ENCODE measurements at places on chromosomes 2 and 18.

DNA sequence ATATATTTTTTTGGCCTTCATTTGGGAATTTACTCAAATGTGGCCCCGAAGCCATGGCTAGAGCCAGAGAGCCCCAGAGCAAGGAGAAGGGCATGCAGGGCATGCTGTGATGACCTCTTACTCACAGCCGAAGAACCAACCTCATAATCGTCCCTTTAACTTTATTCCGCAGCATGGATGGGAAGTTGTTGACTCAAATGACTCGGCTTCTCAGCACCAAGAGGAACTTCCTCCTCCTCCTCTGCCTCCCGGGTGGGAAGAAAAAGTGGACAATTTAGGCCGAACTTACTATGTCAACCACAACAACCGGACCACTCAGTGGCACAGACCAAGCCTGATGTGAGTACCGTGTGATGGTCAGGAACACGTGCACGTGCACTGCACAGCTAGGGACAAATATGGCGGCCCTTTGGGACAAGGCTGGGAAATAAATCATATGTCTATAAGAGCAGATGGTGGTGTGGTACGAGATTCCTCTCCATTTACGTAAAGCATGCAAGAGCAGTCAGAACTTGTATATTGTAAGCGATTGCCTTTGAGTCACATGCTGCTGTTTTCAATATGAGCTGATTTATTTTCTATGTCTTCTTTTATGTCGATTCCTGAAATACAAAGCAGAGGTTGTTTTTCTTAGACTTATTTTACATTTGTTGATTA, 280.9 kb downstream of the NEDD4L start:
- H3K4me1 ChIP-seq = no peaks in the 10 kb centered on the region
- no peak overlapping the region for H3K27ac ChIP-seq
- no peaks in the 10 kb centered on the region for H3K27me3 ChIP-seq
- no peak overlapping the region for H3K4me3 ChIP-seq
- H3K36me3 ChIP-seq = no peaks in the 10 kb centered on the region
- DNase-seq = no peak

DNA sequence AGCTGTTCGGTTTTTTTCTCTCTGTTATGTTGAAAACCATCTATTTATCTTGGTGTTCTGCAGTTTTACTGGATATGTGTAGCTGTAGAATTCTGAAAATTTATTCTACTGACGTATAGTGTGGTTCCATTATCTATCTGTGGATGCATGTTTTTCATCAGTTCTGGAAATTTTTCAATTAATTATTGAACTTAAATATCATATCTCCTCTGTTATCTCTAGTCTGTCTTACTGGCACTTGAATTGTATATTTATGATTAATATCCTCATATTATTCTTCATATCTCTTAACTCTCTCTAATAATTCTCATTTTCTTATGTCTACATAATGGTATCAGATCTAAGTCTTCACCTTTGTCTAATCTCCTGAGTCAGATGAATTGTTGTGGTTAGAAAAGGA, 501.7 kb downstream of the STK39 start:
- no peak for DNase-seq
- H3K27me3 ChIP-seq = no peaks in the 10 kb centered on the region
- H3K36me3 ChIP-seq = no peaks in the 10 kb centered on the region
- no peak overlapping the region for H3K4me3 ChIP-seq
- H3K27ac ChIP-seq = no peak overlapping the region

DNA sequence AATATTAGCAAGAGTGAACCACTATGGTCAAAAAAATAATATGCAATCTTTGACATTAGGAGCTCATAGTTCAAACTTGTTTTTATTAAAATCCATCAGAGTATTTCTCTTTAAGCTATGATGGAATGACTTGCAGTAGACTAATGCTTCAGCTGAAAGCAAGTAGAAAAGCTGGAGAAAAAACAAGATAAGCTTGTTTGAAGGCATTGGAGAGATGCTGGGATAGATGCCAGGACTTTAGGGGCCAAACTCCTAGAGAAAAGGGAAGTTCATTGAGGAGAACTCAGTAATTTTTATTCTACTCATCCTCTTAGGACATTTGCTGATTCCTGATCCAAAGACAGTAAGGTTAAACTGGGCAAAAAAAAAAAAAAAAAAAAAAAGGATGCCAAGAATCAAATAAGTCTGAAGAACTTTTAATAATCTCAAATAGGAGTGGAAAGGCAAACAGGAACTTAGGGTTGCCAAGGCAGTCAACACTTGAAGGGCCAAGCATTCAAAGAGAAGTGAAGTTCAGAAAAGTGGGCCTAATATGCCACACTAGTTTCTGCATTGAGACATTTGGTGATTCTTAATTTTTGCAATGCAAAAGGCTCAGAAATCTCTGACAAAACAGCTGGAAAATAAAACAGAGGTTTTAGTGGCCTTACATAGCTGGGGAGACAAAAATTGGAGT, 19.7 kb upstream of the AFF3 start:
- no peak for DNase-seq
- no peak overlapping the region for H3K4me3 ChIP-seq
- H3K27ac ChIP-seq = no peak overlapping the region
- H3K27me3 ChIP-seq = peaks cover 5% of the 10 kb centered on the region
- no peaks in the 10 kb centered on the region for H3K36me3 ChIP-seq

GRCh38 chr18:2898186-2898640, 51.4 kb downstream of the EMILIN2 start:
- DNase-seq = no peak
- no peak overlapping the region for H3K27ac ChIP-seq
- H3K27me3 ChIP-seq = no peaks in the 10 kb centered on the region

- no peaks in the 10 kb centered on the region for H3K27me3 ChIP-seq
- H3K4me3 ChIP-seq = no peak overlapping the region
- no peak overlapping the region for H3K27ac ChIP-seq
- no peak for DNase-seq
- H3K4me1 ChIP-seq = no peaks in the 10 kb centered on the region
Observed at GRCh38 chr2:203412546-203413331, 84.5 kb downstream of the ABI2 start.

- H3K27ac ChIP-seq = no peak overlapping the region
- no peaks in the 10 kb centered on the region for H3K4me1 ChIP-seq
- no peaks in the 10 kb centered on the region for H3K36me3 ChIP-seq
- DNase-seq = no peak
- no peak overlapping the region for H3K4me3 ChIP-seq
- peaks cover 5% of the 10 kb centered on the region for H3K27me3 ChIP-seq
Observed at GRCh38 chr2:240774856-240775255, 45.2 kb downstream of the KIF1A start.

DNA sequence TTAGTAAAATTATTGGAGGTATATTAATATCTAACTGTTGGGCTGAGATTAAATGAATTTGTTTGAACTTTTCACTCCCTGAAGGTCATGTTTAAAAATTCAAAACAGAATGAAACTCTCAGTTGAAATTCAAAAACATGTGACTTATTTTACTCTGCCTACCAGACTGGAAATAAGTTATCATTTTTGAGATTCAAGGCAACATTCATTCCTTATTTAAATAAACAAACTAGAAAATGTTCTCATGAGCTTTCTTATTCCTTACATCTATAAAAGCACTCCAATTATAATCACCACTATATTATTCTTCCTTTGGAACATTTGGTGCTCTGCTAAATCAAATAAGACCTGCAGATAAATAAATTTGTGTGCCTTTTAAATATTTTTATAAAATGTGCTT, 217.8 kb downstream of the CDH2 start:
- no peaks in the 10 kb centered on the region for H3K4me1 ChIP-seq
- H3K27me3 ChIP-seq = no peaks in the 10 kb centered on the region
- no peak for DNase-seq
- no peak overlapping the region for H3K4me3 ChIP-seq

- H3K4me3 ChIP-seq = no peak overlapping the region
- H3K36me3 ChIP-seq = no peaks in the 10 kb centered on the region
- H3K4me1 ChIP-seq = peaks cover 55% of the 10 kb centered on the region
Observed at GRCh38 chr18:3014503-3015203, 1.7 kb upstream of the LPIN2 start.

DNA sequence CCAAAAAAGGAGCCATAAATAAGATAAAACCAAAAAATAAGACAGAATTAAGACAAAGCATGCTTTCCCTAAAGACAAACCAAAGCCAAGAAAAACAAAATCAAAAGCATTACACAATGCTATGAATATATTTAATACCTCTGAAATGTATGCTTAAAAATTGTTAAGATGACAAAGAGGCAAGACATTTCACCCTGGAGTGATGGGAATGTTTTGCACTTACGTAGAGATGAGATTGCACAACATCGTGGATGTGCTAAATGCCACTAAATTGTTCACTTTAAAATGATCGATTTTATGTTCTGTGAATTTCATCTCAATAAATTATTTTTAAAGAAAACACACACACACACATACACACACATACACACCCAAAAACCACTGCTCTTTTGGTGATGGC, 386.6 kb upstream of the KLHL29 start:
- no peaks in the 10 kb centered on the region for H3K27me3 ChIP-seq
- no peaks in the 10 kb centered on the region for H3K36me3 ChIP-seq
- DNase-seq = no peak
- no peak overlapping the region for H3K4me3 ChIP-seq
- no peak overlapping the region for H3K27ac ChIP-seq

DNA sequence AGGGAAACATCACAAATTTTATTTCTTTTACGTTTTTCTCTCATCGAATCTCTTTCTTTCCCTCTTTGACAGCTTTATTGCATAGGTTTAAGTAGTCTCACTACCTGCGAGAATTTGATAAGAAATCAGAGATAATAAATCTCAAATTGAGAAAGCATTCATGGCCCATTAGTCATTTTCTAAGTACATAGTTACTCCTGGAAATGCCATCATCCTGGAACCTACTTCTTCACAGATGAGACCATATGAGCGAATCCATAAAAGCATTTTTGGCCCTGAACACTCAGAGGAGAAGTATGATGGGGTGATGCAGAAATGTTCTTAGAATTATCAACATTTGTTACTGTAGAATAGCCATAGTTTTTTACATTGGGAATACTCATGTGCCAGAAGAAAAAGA, 138.0 kb upstream of the ARHGAP28 start:
- H3K4me1 ChIP-seq = no peaks in the 10 kb centered on the region
- no peak overlapping the region for H3K4me3 ChIP-seq
- H3K27ac ChIP-seq = no peak overlapping the region
- DNase-seq = no peak

GRCh38 chr2:219803294-219803693, 175.9 kb downstream of the SLC4A3 start:
- DNase-seq = no peak
- no peaks in the 10 kb centered on the region for H3K27me3 ChIP-seq
- no peaks in the 10 kb centered on the region for H3K36me3 ChIP-seq
- H3K27ac ChIP-seq = no peak overlapping the region
- no peak overlapping the region for H3K4me3 ChIP-seq

GRCh38 chr2:77807531-77808215, 285.5 kb upstream of the LRRTM4 start:
- no peak overlapping the region for H3K4me3 ChIP-seq
- no peaks in the 10 kb centered on the region for H3K27me3 ChIP-seq
- H3K27ac ChIP-seq = no peak overlapping the region
- DNase-seq = no peak
- H3K36me3 ChIP-seq = no peaks in the 10 kb centered on the region

DNA sequence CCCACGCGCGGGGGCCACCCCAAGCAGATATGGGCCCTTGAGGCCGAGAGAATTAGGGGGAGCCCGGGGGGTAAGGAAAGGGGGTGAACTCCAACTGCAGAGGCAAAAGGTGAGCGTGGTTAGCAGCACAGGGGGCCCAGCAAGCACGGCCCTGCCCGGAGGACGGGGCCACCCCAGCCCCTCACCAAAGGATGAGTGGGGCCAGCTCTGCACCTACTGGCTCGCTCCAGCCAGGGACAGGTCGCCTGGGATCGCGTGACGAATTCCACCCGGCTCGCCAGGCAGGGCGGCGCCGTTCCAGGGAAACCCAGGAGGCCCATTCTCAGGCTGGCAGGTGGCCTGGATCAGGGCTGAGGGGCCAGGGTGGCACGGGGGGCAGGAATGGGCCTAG, 38.6 kb downstream of the BIN1 start:
- no peak for DNase-seq
- H3K4me3 ChIP-seq = no peak overlapping the region
- H3K27ac ChIP-seq = no peak overlapping the region
- no peaks in the 10 kb centered on the region for H3K27me3 ChIP-seq
- H3K36me3 ChIP-seq = peaks cover 95% of the 10 kb centered on the region

DNA sequence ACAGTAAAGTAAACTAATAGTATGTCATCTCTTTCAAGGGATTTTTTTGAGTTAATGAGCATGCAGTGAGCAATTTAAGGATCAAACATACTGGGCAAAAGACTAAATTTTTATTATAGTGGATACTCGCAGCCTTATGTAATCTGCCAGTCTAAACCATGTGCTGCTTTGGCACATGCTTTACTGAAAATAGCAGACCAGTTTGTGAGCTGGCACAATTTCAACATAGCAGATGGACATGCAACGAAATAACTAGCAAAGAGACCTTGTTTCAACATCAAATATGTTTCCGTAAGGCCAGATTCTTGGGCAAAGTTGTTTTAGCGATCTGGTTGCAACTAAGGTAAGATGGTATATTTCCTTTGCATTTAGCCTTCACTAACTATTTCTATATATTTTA, 807.3 kb downstream of the NR4A2 start:
- no peaks in the 10 kb centered on the region for H3K4me1 ChIP-seq
- H3K27ac ChIP-seq = no peak overlapping the region
- H3K36me3 ChIP-seq = no peaks in the 10 kb centered on the region
- H3K4me3 ChIP-seq = no peak overlapping the region

GRCh38 chr2:64153811-64154210, 9.6 kb upstream of the PELI1 start:
- no peak for DNase-seq
- H3K36me3 ChIP-seq = no peaks in the 10 kb centered on the region
- no peaks in the 10 kb centered on the region for H3K27me3 ChIP-seq
- no peaks in the 10 kb centered on the region for H3K4me1 ChIP-seq

GRCh38 chr18:32389191-32389590, 81.5 kb downstream of the GAREM1 start:
- H3K4me1 ChIP-seq = no peaks in the 10 kb centered on the region
- no peak for DNase-seq
- H3K4me3 ChIP-seq = no peak overlapping the region
- H3K27ac ChIP-seq = no peak overlapping the region
